ENCODE measurements at places on chromosomes 6 and 20. TPM values are rescaled to one million over a fixed set of nuclear protein-coding genes. Genes with fewer than 3 reads are reported as not detected.

DNA sequence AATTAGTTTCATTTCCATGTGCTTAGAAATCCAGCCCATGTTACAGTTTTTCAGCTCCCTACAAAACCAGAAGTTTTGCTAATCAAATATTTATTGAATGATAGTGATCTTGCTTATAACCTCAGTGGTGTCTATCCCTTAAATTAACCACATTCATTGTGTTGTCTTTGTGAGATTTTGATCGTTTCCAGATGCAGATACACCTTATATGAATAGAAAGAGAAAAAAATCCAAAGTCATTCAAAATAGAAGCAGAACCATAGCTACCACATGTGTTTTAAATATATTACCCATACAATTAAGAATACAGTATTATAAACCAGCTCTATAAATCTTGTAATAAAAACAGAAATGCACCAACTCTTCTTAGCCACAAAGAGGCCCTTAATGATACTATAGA lies 60.6 kb upstream of the RREB1 start:
- peaks cover 4% of the 10 kb centered on the region for H3K4me1 ChIP-seq
- no peak overlapping the region for H3K27ac ChIP-seq
- H3K4me3 ChIP-seq, result no peak overlapping the region
- H3K27me3 ChIP-seq, result no peaks in the 10 kb centered on the region

GRCh38 chr6:111773501-111774345 lies 99.5 kb downstream of the FYN start:
- H3K4me1 ChIP-seq, result peaks cover 4% of the 10 kb centered on the region
- no peaks in the 10 kb centered on the region for H3K36me3 ChIP-seq
- H3K27me3 ChIP-seq, result no peaks in the 10 kb centered on the region
- DNase-seq, result no peak

DNA sequence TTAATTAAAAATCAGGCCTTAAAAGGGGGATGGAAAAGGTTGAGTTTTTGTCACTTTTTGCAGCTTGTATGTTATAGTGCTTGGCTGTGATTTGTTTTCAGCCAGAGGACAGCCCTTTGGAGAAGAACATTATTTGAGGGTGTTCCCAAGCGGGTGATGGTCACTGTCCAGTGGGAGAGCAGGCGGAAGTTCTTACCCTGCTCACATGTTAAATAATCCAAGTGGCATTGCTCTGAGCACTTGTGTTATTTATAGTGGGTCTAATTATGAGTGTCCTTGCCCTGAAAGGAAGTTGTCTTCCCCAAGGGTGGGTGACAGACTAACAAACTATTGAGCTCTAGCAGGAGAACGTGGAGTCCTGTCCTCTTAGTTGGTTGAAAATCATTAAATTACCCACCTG lies 49.5 kb downstream of the DOK5 start:
- H3K4me1 ChIP-seq, result no peaks in the 10 kb centered on the region
- no peak overlapping the region for H3K27ac ChIP-seq
- no peaks in the 10 kb centered on the region for H3K36me3 ChIP-seq
- no peak for DNase-seq

- H3K27ac ChIP-seq, result peak overlapping the region; percentile 88
- H3K4me3 ChIP-seq, result peak overlapping the region; percentile 54
- H3K27me3 ChIP-seq, result no peaks in the 10 kb centered on the region
- H3K36me3 ChIP-seq, result no peaks in the 10 kb centered on the region
- H3K4me1 ChIP-seq, result peaks cover 11% of the 10 kb centered on the region
These were observed 236.3 kb upstream of the ZNF217 start for GRCh38 chr20:53829724-53830521.

- H3K27ac ChIP-seq, result no peak overlapping the region
- no peak for DNase-seq
- no peaks in the 10 kb centered on the region for H3K27me3 ChIP-seq
- H3K4me1 ChIP-seq, result peaks cover 3% of the 10 kb centered on the region
- H3K36me3 ChIP-seq, result no peaks in the 10 kb centered on the region
These were observed 246.0 kb downstream of the PHACTR1 start for GRCh38 chr6:12962529-12962928.

DNA sequence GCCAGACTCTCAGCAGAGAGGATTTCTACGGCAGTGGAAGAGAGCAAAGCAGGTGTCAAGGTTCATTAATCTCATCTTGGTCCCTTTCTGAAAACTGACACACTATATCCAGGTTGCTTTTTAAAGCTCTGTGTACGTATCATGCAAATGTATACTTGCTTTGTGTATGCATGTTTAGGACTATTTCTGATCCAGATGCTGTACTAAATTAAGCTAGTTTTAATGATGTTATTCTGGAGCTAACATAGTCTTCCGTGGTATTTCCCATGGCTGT lies 59.2 kb upstream of the SNX9 start:
- H3K36me3 ChIP-seq, result no peaks in the 10 kb centered on the region
- no peaks in the 10 kb centered on the region for H3K27me3 ChIP-seq
- H3K4me1 ChIP-seq, result peaks cover 35% of the 10 kb centered on the region
- peak overlapping the region; percentile 85 for H3K27ac ChIP-seq

DNA sequence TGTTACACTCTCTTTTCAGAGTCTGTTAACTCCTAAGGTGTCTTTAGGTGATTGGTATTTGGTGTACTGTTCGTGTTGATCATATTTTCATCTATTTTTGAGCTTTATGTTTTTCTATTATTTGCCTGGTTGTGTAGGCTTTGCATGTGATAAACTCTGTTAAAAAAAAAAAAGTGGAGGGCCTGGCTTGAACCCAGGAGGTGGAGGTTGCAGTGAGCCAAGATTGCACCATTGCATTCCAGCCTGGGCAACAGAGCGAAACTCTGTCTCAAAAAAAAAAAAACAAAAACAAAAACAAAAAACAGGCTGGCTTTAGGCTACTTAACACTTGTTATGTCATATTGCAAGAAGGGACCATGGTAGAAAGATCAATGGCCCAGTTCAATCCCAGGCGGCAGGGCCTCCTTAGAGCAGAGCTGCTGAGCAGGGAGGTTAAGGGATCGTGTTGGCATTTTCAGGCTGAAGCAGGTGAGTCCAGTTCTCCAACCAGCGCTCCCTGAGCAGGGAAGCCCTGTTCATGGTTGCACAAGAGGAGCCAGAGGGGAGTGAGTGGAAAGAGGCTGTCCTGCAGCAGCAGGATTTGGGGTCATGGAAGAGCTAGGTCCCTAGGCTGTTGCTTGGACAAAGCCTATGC lies 8.5 kb downstream of the PYGB start:
- no peak overlapping the region for H3K4me3 ChIP-seq
- H3K4me1 ChIP-seq, result peaks cover 31% of the 10 kb centered on the region
- H3K27me3 ChIP-seq, result no peaks in the 10 kb centered on the region
- peak overlapping the region; percentile 95 for H3K27ac ChIP-seq

GRCh38 chr20:16710781-16711180 lies 19.0 kb upstream of the SNRPB2 start:
- H3K4me1 ChIP-seq, result no peaks in the 10 kb centered on the region
- DNase-seq, result no peak
- no peak overlapping the region for H3K27ac ChIP-seq
- H3K27me3 ChIP-seq, result no peaks in the 10 kb centered on the region
- H3K4me3 ChIP-seq, result no peak overlapping the region

DNA sequence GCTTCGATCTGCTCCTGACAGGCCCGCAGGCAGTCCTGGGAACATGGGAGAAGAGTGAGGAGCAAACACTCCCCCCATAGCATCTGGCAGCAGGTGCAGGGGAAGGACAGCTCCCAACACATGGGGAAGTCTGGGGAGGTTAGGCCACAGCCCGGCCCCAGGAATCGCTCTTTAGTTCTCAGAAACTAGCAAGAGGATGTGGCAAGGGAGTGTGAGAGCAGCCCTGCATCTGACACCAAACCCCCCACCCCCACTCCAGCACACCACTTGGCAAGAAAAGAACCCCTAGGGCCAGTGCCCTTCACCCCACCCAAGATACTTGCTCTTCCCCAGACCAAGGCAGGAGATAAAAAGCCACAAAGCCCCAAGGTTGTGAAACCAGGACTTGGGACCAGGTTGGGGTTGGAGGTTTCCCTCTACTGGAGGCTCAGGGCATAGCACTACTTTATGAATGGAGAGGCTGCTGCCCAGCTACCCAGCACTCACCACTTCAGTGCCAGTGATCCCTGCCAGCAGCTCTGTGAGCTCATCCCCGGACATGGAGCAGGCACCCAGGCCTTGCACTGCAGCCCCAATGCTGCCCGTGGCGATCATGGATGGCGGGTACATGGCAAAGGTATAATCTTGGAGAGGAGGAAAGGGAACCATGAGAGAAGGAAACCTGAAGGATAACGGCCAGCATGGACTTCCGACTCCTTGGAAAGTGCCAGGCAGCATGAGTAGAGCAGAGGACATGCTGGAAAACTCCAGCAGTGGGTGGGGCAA lies 5.4 kb downstream of the CCND3 start:
- H3K27ac ChIP-seq, result peak overlapping the region; percentile 4
- no peaks in the 10 kb centered on the region for H3K27me3 ChIP-seq
- H3K4me1 ChIP-seq, result peaks cover 44% of the 10 kb centered on the region
- peaks cover 18% of the 10 kb centered on the region for H3K36me3 ChIP-seq

GRCh38 chr6:122408702-122409458 lies 9.4 kb downstream of the HSF2 start:
- H3K27me3 ChIP-seq, result no peaks in the 10 kb centered on the region
- H3K36me3 ChIP-seq, result no peaks in the 10 kb centered on the region
- no peak for DNase-seq
- H3K4me1 ChIP-seq, result no peaks in the 10 kb centered on the region
- H3K4me3 ChIP-seq, result no peak overlapping the region
- no peak overlapping the region for H3K27ac ChIP-seq

- H3K4me3 ChIP-seq, result no peak overlapping the region
- DNase-seq, result no peak
- H3K27ac ChIP-seq, result no peak overlapping the region
- peaks cover 15% of the 10 kb centered on the region for H3K4me1 ChIP-seq
These were observed 531.3 kb upstream of the MAN1A1 start for GRCh38 chr6:119880840-119881239.

DNA sequence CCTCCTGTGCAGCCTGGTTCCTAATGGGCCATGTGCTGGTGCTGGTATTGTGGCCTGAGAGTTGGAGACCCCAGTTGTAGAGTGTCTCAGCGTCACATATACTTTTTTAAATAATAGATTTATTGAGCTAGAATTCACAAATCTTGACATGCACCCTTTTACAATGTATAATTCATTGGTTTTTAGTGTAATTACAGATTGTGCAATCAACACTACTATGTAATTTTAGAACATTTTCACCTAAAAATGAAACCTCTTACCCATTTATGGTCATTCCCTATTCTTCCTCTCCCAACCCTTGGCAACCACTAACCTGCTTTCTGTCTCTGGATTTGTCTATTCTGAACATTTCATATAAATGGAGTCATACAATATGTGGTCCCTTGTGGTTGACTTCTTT lies 10.6 kb downstream of the PRIM2 start:
- no peaks in the 10 kb centered on the region for H3K4me1 ChIP-seq
- DNase-seq, result no peak
- no peaks in the 10 kb centered on the region for H3K36me3 ChIP-seq
- H3K27ac ChIP-seq, result no peak overlapping the region

DNA sequence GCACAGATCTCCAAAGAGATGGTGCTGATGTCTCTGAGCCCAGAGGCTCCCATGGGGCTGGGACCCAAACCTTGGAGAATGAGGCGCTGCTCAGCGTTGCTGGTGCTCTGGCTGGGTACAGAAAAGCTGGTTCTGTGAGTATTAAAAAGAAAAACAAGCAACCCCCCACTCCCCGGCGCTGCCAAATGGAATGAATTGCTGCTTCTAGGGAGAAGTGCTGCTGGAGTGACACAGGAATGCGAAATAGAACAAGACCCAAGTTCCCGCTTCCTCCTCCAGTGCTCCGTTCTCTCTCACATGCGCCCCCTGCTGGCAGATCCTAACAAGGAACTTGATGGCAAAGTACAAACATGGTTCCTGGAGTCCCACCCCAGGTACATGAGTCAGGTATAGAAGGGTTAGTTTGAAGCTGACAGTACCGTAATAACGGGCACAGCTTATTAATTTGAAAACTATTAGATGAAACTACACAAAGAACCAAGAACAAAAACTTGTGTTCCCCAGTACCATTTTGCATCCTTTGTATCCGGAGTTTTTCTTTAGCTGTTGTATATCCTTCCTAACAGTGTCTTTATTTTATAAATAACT lies 2.1 kb upstream of the DDX27 start:
- H3K4me1 ChIP-seq, result peaks cover 10% of the 10 kb centered on the region
- H3K27me3 ChIP-seq, result no peaks in the 10 kb centered on the region
- peak overlapping the region; percentile 35 for H3K27ac ChIP-seq
- DNase-seq, result peak; percentile 23
- no peak overlapping the region for H3K4me3 ChIP-seq

- DNase-seq, result no peak
- no peaks in the 10 kb centered on the region for H3K36me3 ChIP-seq
- no peaks in the 10 kb centered on the region for H3K4me1 ChIP-seq
- no peak overlapping the region for H3K4me3 ChIP-seq
- H3K27ac ChIP-seq, result no peak overlapping the region
These were observed 121.3 kb downstream of the TOX2 start for GRCh38 chr20:44035924-44036323.

DNA sequence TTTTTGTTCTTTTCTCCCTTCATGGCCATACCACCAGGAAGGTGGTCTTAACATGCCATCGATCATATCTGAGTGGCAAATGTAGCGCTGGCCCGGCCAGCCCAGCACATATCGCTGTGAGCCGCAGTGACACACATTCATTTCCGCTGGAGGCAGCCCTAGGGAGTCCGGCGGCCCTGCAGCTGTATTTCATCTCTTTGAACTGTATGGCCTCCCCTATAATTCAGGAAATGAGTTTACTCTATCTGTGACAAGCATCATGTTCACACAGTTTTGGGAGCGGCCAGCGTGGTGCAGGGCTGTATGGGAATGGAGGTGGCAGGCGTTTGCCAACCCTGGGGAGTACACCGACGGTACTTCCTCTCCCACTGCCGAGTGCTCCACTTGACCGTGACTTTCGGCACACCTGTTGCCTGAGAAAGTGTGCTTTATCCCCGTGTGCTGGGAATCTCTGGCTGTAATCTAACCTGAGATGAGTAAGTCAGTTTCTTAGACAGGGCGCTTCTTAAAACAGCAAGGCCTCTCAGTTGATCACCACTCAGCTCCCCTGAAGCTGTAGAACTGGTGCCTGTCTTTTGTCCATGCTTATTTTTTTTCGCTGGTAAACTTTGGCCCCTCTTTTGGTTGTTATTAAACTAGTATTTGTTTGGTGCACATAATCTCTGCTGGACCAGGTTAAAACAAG lies 257.1 kb upstream of the TAB2 start:
- no peaks in the 10 kb centered on the region for H3K27me3 ChIP-seq
- peaks cover 13% of the 10 kb centered on the region for H3K4me1 ChIP-seq

DNA sequence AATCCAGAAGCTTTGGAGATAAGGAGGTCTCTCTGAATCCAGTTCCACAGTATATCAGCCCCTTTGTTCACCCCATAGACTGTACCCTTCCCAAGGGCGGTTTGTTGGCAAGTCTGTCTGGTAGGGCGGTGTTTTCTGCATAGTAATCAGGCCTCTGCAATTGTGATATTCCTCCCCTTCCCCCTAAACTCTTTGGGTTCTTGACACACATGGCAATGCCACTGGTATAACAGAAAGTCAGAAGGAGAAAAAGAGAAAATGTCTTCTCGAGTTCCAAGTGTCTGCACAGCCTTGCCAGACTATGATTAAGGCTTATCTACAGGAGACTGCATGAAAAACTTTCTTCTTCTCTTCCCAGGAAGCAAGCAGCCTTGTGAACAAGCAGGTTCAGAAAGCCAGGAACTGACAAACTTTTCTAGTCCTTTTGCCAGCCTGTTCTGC lies 45.6 kb downstream of the FOXO3 start:
- no peaks in the 10 kb centered on the region for H3K36me3 ChIP-seq
- peak overlapping the region; percentile 27 for H3K27ac ChIP-seq
- H3K4me1 ChIP-seq, result peaks cover 35% of the 10 kb centered on the region

Gene VPS16
- total RNA-seq, result 29.9 TPM

Gene PGK2
- not detected for total RNA-seq

Gene RNF8
- 21.8 TPM for total RNA-seq

Gene PERP
- total RNA-seq, result 786 TPM

Gene EGFL8
- total RNA-seq, result 15.1 TPM

Gene CD24
- 1,480 TPM for total RNA-seq

Gene STMND1
- not detected for total RNA-seq

Gene PRR18
- not detected for total RNA-seq

Gene FRMD1
- 0.19 TPM for total RNA-seq

Gene FAM209B
- not detected for total RNA-seq

Gene KLC4
- total RNA-seq, result 15.8 TPM

Gene MACROD2
- 4.8 TPM for total RNA-seq

Gene GRM1
- total RNA-seq, result not detected

Gene SPDEF
- not detected for total RNA-seq

Measured in esophagus squamous epithelium (tissue), 5 donors.